Fibroblast of skin of abdomen (primary cell): ENCODE measurements at places on chromosomes 16 and 17.

GRCh38 chr16:70683146-70683944, 2.5 kb downstream of the MTSS2 start:
- no peak for DNase-seq

DNA sequence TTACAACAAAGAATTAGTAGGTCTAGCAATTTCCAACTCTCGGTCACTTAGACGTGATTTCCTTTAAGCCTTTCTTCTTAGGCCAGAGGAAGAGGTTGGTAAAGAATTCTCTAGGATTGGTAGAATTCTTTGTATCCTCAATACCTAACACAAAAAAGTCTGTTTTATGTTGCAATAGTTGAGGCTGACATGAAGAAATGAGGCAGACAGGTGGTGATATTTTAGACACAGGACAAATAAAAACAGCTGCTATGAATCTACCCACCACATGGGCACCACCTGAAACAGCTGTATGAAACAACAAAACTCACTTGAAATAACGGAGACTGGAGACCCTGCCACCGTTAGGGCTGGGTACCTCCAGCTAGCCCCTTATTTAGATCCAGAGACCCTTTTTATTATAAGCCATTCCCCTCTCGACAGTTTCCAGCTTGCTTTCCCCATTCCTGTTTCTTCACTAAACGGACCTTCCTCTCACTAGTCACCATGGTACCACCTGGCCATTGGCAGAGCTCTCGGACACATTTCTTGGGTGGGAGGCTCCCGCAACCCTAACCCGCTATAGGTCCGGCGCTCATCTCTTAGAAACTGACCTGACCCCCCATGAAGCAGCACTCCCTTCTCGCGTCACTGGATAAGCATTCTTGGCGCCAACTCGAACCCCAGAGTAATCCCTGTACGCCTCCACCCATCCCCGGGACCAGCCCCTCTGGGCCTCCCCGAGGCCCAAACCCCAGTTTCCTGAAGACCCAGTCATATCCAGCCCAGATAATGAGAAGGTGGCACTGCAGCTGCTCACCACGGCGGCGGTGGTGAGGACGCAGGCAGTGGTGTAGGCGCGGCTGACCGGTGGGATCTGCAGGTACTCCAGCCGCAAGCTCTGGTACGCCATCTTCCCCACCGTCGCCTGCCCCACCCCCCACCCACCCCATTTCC, at the start of gene DERL2:
Gene DERL2 (minus strand): TSS at position 909 of the 936 bp plus-strand sequence. CDS start 17 bp downstream, at position 892.
- DNase-seq, result peak; percentile 41

DNA sequence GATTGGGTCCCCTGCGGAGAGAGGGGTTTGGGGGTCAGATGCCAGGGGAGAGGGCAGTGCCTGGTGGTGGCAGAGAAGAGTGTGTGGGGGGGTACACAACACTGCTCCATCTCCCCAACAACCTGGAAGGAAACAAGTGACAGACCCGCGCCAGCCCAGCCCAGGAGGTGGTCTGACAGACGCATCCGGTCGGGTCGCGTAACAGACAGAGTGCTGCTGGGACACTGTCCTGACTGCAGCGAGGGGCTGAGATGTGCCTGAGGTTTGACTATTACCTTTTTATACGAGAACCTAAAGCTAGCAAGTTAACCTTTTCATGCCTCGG, 16.2 kb downstream of the UNC13D start:
- DNase-seq, result no peak

DNA sequence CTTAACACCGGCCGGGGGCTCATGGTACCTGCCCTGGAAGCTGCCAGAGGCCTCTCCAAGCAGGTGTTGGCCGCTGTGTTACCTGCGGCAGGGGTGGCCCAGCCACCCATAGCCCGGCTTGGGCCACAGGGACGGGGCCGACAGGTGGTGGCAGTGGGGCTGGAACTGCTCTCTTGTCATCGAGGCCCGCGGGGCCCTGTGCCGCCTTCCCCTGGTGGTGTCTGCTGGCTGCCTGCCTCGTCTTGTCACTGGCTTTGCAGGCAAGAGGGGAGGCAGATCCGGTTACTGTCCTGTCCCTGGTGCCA, 27.1 kb downstream of the GSE1 start:
- no peak for DNase-seq

GRCh38 chr17:28071891-28072606, 29.6 kb downstream of the NLK start:
- no peak for DNase-seq

DNA sequence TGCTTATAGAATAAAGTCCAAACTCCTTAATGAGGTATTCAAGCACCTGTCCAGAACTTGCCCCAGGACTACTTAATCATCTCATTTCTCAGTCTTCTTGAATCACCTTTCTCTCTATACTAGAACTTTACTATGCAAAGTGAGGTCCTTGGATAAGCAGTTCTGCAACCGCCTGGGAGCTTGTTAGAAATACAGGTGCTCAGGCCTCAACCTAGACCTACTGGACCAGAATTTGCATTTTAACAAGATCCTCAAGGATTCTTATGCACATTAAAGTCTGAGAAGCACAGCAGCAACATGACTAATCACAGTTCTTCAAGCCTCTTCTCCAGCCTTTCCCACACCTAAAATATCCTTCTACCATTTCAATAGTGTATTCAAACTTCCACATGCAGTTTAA, 61.7 kb downstream of the GRB7 start:
- DNase-seq, result no peak

DNA sequence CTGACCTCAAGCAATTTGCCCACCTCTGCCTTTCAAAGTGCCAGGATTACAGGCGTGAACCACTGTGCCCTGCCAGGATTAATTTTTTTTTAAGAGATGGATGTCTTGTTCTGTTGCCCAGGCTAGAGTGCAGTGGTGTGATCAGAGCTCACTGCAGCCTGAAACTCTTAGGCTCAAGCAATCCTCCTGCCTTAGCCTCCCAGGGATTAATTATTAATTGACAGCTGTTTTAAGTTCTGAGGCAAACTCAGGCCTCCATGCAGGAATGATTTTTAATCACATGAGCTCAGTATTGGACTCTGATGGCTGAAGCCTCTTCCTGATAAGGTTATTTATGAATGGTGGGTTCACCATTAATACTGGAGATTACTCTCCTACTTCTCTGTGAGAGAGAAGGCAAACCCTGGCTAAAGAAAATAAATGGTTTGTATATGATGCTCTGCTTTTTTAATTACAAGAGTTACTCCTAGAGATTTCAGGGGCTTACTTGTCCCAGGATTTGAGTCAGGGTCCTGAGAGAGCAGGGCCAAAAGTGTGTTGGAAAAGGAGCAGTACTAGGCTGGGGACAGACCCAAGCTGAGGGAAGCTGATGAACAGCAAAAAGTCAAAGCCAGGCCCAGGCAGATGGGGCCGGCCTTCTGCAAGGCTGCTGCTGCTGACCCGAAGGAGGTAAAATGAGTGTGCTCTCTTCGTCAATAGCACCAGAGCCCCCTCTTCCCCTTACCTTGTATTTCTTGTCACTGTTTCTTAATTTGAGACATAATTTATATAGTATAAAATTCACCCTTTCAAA, 56.9 kb upstream of the HAS3 start:
- DNase-seq, result no peak

DNA sequence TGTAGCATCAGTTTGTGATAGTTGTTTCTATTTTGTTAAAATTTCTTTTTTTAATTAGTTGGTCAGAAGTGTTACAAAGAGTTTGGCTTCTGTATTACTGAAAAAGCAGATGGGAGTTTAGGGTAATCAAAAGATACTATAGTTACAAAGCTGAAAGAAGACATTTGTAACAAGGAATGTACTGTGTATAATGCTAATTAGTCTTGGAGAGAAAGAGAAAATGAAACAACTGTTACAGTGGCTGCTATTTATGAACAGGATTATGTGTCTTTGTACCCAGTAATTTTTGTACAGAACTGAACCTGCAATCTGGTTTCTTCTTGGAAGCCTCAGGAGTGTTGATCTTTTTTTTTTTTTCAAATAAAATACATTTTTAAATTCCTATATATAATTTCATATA, 14.3 kb downstream of the GDPD1 start:
- DNase-seq, result no peak

DNA sequence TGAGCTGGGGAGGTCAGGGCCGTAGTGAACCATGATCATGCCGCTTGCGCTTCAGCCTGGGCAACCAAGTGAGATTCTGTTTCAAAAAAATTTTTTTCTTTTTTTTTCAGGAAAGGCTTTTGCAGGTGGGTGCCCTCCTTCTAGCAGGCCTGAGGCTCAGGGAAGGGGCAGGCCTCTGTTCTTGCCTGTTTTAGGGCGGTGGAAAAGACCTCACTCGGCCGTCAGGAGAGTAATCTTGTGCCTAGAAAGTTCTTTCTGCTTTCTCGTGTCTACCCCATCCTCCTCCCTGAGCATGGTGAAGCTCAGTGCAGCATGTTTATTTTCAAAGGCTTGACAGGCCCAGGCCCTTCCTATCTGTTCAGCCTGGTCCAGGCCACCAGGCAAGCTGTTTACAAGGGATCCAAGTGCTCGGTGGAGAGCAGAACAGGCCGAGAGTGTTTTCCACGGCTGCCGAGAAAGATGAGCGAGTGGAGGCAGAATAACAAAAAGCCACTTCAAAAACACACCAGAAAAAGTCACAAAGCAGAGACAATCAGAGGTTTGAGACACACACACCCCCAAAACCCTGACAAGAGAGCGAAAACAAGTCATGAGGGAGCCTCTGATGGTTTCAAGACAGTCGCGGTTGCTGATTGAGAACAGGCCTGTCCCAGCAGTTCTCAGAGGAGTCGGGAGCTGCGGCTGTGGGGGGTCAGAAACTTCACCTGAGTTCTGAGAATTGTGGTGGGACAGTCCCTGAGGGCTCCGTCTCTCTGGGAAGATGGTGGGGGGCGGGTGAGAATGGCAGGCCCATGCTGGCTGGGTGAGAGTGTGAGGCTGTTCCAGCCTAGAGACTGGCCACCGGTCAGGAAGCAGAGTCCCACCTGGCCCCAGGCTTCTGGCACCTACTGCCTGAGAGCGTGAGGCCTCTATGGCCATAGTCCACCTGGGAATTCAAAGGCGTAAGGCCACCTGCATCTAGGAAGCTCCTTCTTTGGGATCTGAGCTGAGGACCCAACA, 37.5 kb upstream of the CCR7 start:
- no peak for DNase-seq

DNA sequence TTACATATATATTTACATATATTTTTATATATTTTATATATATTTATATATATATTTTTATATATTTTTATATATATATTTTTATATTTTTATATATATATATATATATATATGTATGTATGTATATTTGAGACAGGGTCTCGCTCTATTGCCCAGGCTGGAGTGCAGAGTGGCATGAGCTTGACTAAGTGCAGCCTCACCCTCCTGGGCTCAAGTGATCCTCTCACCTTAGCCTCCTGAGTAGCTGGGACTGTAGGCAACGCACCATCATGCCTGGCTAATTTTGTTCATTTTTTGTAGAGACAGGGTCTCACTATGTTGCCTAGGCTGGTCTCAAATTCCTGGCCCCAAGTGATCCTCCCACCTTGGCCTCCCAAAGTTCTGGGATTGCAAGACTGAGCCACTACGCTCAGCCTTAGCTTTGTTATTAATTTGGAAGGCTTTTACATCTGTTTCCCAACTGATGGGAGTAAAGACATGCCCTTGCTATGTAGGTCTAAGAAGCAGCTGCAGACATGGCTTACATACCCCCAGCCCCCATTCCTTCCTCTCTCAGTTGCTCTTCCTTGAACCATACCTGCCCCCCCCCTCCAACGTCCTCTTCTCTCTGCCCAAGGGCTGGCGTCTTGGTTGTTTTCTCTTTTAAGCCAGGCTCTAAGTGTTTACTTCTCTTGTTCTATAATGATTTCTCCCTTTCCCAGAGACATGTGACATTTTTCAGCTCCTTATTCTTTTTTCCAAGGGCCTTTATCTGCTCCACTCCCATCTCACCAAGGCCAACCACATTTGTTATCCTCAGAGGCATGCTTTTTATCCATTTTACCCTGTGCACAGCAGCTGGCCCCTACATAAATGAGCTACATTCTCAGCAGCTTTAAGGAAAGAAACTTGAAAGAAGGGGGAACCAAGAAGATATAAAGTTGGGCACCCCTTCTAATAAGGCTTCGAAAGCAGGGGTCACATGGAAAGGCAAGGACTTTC, 64.2 kb upstream of the ATF7IP2 start:
- DNase-seq, result no peak

DNA sequence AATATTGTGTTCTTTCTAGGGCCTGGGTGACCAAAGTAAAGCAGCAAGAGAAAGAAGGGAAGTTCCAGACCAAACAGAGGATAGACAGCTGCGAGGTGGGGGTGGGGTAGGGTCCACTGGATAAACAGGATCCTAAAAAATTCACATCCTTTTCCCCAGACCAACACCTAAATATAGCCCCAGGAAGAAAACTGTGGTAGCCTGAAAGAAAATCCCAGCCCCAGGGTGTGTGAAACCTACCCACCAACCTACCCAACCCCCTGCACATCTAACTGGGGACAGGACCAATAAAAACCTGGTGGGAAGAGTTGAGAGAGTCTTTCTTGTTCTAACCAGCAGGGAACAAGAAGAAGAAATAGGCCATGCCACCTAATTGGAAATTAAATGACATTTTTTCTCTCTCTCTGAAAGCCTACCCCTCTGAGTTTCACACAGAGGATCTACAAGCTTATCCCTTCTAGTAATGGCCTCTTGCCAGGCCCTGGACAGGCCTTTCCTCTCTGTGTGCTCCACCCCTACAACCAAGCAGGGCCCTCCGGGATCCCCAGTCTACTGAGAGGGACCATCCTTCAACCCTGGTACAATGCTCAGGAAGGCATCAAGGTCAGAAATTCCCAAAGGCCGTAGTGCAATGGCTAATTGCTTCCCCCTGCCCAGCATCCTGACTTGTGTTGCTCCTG, 12.0 kb downstream of the MYO18A start:
- no peak for DNase-seq

DNA sequence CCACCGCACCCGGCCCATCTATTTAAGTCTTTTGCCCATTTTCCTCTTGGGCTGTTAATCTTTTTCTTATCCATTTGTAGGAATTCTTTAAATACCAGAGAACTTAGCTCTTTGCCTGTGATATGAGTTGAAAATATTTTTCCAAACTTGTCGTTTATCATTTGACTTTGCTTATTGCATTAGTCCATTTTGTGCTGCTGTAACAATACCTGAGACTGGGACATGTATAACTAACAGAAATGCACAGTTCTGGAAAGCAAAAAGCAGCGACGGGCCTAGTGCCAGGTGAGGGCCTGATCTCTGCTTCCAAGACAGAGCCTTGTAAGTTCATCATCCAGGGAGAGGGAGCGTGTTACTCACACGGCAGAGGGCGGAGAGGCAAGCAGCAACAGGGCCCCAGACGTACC, 25.6 kb upstream of the BHLHA9 start:
- peak; percentile 17 for DNase-seq

GRCh38 chr17:42422958-42423712, at the start of gene CAVIN1:
CAVIN1 (minus strand) TSS chr17:42423256; CDS start chr17:42423097, 159 bp downstream.
- DNase-seq, result peak; percentile 100

- no peak for DNase-seq
These were observed 84.6 kb downstream of the GSG1L start for GRCh38 chr16:27978876-27979275.

DNA sequence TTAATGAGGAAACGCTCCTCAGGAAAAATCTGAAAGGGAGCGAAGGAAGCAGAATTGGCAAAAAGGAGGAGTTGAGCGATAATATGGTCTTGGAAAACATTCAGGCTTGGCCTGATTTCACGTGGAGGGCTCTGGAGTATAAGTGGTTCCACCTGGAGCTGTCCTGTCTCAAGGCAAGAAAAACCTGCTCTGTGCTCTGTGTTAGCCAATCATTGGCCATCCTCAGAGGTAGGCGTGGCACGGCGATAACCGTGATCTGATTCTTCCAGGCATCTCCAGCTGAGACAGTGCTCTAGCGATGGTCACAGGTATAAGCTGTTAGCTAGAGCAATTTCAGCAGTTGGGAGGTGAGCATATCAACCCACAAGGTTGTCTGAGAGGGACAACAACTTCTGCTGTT, 450.5 kb upstream of the MAF start:
- DNase-seq, result no peak
